ENCODE measurements at places on chromosomes 13 and 19. TPM values are rescaled to one million over a fixed set of nuclear protein-coding genes. Genes with fewer than 3 reads are reported as not detected.

The HIF3A gene
- polyA plus RNA-seq: 0.09 TPM

The PALM gene
- polyA plus RNA-seq: 0.99 TPM

The KLK7 gene
- 18.1 TPM for polyA plus RNA-seq

The BEST2 gene
- not detected for polyA plus RNA-seq

The POU4F1 gene
- polyA plus RNA-seq: not detected

The ICAM4 gene
- polyA plus RNA-seq: not detected

The C19orf73 gene
- polyA plus RNA-seq: not detected

The ACTL9 gene
- not detected for polyA plus RNA-seq

The DAND5 gene
- not detected for polyA plus RNA-seq

The FKBP8 gene
- 5.3 TPM for polyA plus RNA-seq

The TPTE2 gene
- not detected for polyA plus RNA-seq

The KIR3DL2 gene
- not detected for polyA plus RNA-seq

The ACP7 gene
- polyA plus RNA-seq: not detected

The CBY2 gene
- polyA plus RNA-seq: not detected

The ANGPTL8 gene
- not detected for polyA plus RNA-seq

The DDX39A gene
- polyA plus RNA-seq: 2.8 TPM

The TSEN34 gene
- 4.8 TPM for polyA plus RNA-seq

The SGTA gene
- polyA plus RNA-seq: 1.7 TPM

The F7 gene
- 1.3 TPM for polyA plus RNA-seq

The PABPC3 gene
- 0.21 TPM for polyA plus RNA-seq

The BICRA gene
- polyA plus RNA-seq: 0.60 TPM

The GAPDHS gene
- not detected for polyA plus RNA-seq

The ZNF766 gene
- 2.4 TPM for polyA plus RNA-seq

The OVOL3 gene
- polyA plus RNA-seq: not detected

The NDFIP2 gene
- 200 TPM for polyA plus RNA-seq

The CASP14 gene
- polyA plus RNA-seq: not detected

The NLRP9 gene
- not detected for polyA plus RNA-seq

The KCNC3 gene
- polyA plus RNA-seq: 6.7 TPM

The MPV17L2 gene
- polyA plus RNA-seq: 4.5 TPM

The CCDC122 gene
- 0.79 TPM for polyA plus RNA-seq

The HNRNPL gene
- polyA plus RNA-seq: 68.7 TPM

The C1QTNF9B gene
- 0.36 TPM for polyA plus RNA-seq

The ZNF177 gene
- 10.9 TPM for polyA plus RNA-seq

The KLK4 gene
- not detected for polyA plus RNA-seq

The PLPP2 gene
- not detected for polyA plus RNA-seq

The EXOC3L2 gene
- not detected for polyA plus RNA-seq

The CDC34 gene
- polyA plus RNA-seq: 2.1 TPM

The CDX2 gene
- polyA plus RNA-seq: not detected

The FFAR3 gene
- not detected for polyA plus RNA-seq

The FAM83E gene
- not detected for polyA plus RNA-seq

The ZNF626 gene
- 46.7 TPM for polyA plus RNA-seq

The FREM2 gene
- 1.7 TPM for polyA plus RNA-seq

The LILRB5 gene
- 0.15 TPM for polyA plus RNA-seq

The ZNF560 gene
- polyA plus RNA-seq: not detected

The TEX26 gene
- 0.70 TPM for polyA plus RNA-seq

The ZNF667 gene
- 15.0 TPM for polyA plus RNA-seq

The SMIM24 gene
- polyA plus RNA-seq: 3.3 TPM

The ZNF730 gene
- not detected for polyA plus RNA-seq

The LGALS14 gene
- not detected for polyA plus RNA-seq

The SPRED3 gene
- polyA plus RNA-seq: 0.62 TPM

The CEACAM7 gene
- not detected for polyA plus RNA-seq

The PPM1N gene
- 0.30 TPM for polyA plus RNA-seq

The URAD gene
- polyA plus RNA-seq: not detected

The FFAR2 gene
- not detected for polyA plus RNA-seq

Data from Purkinje cell (primary cell).